ENCODE measurements at places on chromosomes 2 and 18. TPM values are rescaled to one million over a fixed set of nuclear protein-coding genes. Genes with fewer than 3 reads are reported as not detected.
A peak's percentile ranks its signal among the peaks of the same experiment; 100 is the strongest.

DNA sequence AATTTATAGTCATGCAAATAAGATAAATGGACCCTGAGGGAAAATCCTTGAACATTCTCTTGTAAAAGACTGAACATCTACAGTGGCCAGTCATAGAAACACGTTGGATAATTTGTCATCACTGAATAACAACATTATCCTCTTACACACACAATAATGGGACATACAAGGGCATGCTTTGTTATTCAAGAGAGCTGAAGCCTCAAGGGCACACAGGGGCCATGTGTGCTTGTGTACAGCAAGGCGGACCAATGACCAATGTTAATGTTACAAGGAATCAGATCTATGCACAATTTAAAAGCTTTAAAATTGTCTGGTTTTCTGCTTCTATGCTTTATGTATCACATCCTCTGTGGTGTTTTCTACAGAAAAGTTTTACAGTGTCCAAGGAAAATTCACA lies 23.7 kb downstream of the COL6A3 start:
- H3K4me1 ChIP-seq = no peaks in the 10 kb centered on the region
- no peak overlapping the region for H3K27ac ChIP-seq
- no peak for DNase-seq
- no peak overlapping the region for H3K4me3 ChIP-seq
- no peaks in the 10 kb centered on the region for H3K36me3 ChIP-seq
- no peaks in the 10 kb centered on the region for H3K27me3 ChIP-seq

DNA sequence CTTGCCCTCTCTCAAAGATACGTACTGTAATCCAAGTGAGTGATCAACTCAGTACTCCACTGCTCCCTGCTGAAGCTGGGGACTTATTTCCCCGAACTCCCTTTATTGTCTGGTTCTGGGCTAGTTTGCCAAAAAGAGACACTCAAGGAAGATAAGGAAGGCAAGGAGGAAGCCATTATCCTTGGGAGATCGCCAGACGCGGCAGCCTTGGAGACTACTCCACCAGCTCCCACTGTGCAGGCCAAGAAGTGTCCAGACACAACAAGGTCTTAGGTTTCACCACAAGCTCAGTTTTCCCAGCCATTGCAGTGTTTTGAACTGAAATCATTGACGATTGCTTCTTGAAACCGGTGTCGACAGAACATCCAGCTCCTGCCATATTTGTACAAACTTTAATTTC lies 439.6 kb upstream of the UBE2E3 start:
- H3K36me3 ChIP-seq = no peaks in the 10 kb centered on the region
- H3K4me3 ChIP-seq = no peak overlapping the region
- no peaks in the 10 kb centered on the region for H3K27me3 ChIP-seq
- no peak for DNase-seq

DNA sequence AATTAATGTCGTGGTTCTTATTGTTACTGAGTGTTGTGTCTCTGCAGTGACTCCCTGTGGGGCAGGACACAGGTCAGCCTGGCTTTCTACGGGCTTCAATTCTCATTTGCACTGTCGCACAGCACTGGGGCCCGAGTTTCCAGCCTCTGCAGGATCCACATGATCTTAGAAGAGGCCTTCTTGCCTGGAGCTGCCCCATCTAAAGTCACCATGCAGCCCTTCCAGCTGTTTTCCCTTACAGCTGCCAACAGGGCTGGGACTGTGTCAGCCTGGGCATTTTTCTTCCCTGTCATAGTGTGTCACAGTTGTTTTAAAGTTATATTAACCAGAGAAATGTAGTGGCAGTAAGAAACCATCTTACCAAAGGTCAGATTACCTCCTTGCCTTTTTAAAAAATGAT lies 27.0 kb downstream of the FHL2 start:
- no peak for DNase-seq
- H3K4me1 ChIP-seq = peaks cover 14% of the 10 kb centered on the region
- H3K27me3 ChIP-seq = no peaks in the 10 kb centered on the region
- no peak overlapping the region for H3K27ac ChIP-seq
- H3K4me3 ChIP-seq = no peak overlapping the region
- no peaks in the 10 kb centered on the region for H3K36me3 ChIP-seq

DNA sequence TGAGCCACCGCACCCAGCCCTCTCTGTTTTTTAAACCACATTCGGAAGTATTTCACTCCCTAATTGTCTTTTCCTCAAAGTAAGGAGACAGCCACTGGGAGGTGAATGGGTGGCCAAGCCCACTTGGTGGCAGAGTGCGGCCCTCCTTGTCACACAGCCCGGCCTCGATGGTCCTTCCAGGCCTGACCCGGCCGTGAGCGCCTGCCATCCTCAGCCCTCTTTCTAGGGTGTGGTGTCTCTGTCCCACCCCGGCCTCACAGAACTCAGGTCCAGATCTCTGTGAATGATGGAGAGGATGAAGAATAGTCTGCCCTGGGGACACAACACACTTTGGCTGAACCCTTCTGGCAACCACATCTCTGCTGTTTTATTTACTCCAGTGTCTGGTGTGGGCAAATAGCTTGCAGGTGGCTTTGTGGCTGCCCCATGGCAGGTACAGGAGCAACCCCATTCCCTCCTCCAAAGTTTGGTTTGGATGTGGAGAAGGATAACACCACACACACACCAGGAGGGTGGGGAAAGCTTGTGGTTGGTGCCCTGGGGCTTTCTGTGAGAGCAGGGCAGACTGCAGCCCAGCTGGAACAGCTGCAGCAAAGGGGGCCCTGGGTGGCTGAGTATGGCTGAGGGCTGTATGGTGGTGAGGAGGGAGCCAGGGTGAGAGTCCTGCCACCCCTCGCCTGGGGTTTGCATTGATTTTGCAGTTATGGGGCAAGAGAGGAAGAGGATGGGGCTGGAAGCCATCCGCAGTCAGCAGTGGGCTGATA lies 88.6 kb downstream of the FAM168B start:
- H3K36me3 ChIP-seq = no peaks in the 10 kb centered on the region
- no peak for DNase-seq
- H3K4me1 ChIP-seq = no peaks in the 10 kb centered on the region
- no peak overlapping the region for H3K4me3 ChIP-seq
- no peaks in the 10 kb centered on the region for H3K27me3 ChIP-seq
- H3K27ac ChIP-seq = no peak overlapping the region

DNA sequence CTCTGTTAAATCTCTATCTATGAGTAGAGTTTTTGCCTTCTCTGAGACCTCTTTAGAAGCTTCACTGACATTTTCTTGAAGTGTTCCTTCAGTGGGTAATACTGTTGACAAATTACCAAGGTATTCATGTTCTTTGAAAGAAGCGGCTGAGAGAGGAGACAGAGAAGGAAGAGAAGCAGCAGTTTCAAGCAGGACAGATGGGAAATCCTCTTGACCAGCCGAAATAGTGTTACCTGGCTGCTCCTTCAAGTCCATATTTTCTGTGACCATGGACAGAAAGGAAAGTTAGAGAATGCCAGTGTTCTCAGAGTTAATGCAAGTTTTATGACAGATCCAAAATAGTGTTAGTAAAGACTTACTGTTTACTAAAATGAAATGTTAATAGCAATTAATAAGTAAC lies 23.0 kb downstream of the RTN4 start:
- no peak overlapping the region for H3K4me3 ChIP-seq
- no peak overlapping the region for H3K27ac ChIP-seq
- no peaks in the 10 kb centered on the region for H3K27me3 ChIP-seq
- H3K36me3 ChIP-seq = no peaks in the 10 kb centered on the region
- peaks cover 66% of the 10 kb centered on the region for H3K4me1 ChIP-seq

- peaks cover 71% of the 10 kb centered on the region for H3K4me1 ChIP-seq
- no peak overlapping the region for H3K27ac ChIP-seq
- no peak overlapping the region for H3K4me3 ChIP-seq
- no peak for DNase-seq
These were observed 24.3 kb upstream of the COL6A3 start for GRCh38 chr2:237438080-237438940.

The TMEM169 gene
- polyA plus RNA-seq = 1.1 TPM

The DOK1 gene
- polyA plus RNA-seq = 24.0 TPM

The RAMP1 gene
- 0.59 TPM for polyA plus RNA-seq

GRCh38 chr2:15782769-15783294 lies 157.5 kb upstream of the MYCN start:
- H3K4me1 ChIP-seq = no peaks in the 10 kb centered on the region
- H3K4me3 ChIP-seq = no peak overlapping the region
- H3K27ac ChIP-seq = no peak overlapping the region

DNA sequence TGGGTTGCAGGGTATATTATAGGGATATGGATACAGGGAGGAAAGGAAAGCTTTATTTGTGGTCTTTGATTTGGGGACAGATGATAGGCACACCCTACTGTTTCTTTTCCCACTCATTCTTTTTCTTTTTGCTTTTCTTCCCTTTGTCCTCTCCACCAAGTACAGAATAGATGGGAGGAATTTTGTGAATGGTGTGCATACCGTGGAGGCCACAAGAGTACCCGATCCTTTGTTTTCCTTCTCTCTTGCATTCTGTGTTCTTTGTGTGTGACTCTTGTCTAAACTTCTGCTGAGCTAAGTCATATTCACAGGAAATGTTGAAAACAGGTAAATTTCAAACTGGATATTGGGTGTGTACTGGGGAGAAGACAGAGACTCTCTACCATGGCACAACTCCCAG lies 321.4 kb upstream of the SLC8A1 start:
- DNase-seq = no peak
- H3K27ac ChIP-seq = no peak overlapping the region
- no peaks in the 10 kb centered on the region for H3K27me3 ChIP-seq
- H3K4me3 ChIP-seq = no peak overlapping the region

- H3K36me3 ChIP-seq = no peaks in the 10 kb centered on the region
- H3K27ac ChIP-seq = no peak overlapping the region
- no peaks in the 10 kb centered on the region for H3K4me1 ChIP-seq
- H3K27me3 ChIP-seq = no peaks in the 10 kb centered on the region
These were observed 262.8 kb upstream of the RASGRP3 start for GRCh38 chr2:33213648-33214047.

DNA sequence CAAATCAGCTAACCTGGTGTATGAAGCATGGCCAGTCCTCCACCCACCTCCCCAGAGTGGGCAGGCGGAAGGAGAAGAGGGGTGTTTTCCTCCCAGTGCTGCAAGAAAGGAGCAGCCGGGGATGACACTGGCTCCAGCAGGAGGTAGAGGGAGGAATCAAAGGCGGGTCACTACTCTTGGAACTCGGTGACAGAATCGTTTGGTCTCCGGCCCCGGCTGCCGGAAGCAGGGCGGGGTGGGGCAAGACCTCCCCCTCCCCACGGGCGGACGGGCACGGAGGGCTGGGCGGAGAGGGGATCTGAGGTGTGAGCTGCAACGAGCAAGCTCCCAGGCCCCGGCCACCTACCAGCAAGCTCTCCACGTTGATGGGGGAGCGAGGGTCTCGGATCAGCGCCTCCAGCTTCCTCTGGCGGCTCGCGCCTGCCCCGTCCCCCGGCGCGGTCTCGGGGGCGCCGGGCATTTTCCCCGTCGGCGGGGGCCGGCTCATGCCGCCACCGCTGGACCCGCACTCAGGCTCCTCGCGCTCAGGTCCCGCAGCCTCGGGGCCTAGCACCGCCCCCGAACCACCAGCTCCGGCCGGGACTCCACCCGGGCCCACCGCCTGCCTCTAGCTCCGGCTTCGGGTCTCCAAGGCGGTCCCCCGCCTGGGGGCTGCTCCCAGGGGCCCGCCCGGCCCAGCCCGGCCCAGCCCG lies 640 bp downstream of the ROCK2 start:
- no peaks in the 10 kb centered on the region for H3K36me3 ChIP-seq
- H3K27me3 ChIP-seq = no peaks in the 10 kb centered on the region
- peak overlapping the region; percentile 58 for H3K27ac ChIP-seq
- H3K4me1 ChIP-seq = peaks cover 18% of the 10 kb centered on the region
- peak; percentile 4 for DNase-seq
- H3K4me3 ChIP-seq = peak overlapping the region; percentile 74

- no peaks in the 10 kb centered on the region for H3K36me3 ChIP-seq
- no peak overlapping the region for H3K4me3 ChIP-seq
- no peaks in the 10 kb centered on the region for H3K27me3 ChIP-seq
- H3K4me1 ChIP-seq = peaks cover 30% of the 10 kb centered on the region
- no peak overlapping the region for H3K27ac ChIP-seq
- DNase-seq = no peak
These were observed 104.5 kb downstream of the TPO start for GRCh38 chr2:1517786-1518185.

The CLIP4 gene
- 35.8 TPM for polyA plus RNA-seq

The OR6B2 gene
- polyA plus RNA-seq = not detected

- no peaks in the 10 kb centered on the region for H3K27me3 ChIP-seq
- no peaks in the 10 kb centered on the region for H3K4me1 ChIP-seq
- no peak overlapping the region for H3K4me3 ChIP-seq
- H3K36me3 ChIP-seq = no peaks in the 10 kb centered on the region
- DNase-seq = no peak
These were observed 25.0 kb upstream of the SLC14A2 start for GRCh38 chr18:45590036-45590886.

DNA sequence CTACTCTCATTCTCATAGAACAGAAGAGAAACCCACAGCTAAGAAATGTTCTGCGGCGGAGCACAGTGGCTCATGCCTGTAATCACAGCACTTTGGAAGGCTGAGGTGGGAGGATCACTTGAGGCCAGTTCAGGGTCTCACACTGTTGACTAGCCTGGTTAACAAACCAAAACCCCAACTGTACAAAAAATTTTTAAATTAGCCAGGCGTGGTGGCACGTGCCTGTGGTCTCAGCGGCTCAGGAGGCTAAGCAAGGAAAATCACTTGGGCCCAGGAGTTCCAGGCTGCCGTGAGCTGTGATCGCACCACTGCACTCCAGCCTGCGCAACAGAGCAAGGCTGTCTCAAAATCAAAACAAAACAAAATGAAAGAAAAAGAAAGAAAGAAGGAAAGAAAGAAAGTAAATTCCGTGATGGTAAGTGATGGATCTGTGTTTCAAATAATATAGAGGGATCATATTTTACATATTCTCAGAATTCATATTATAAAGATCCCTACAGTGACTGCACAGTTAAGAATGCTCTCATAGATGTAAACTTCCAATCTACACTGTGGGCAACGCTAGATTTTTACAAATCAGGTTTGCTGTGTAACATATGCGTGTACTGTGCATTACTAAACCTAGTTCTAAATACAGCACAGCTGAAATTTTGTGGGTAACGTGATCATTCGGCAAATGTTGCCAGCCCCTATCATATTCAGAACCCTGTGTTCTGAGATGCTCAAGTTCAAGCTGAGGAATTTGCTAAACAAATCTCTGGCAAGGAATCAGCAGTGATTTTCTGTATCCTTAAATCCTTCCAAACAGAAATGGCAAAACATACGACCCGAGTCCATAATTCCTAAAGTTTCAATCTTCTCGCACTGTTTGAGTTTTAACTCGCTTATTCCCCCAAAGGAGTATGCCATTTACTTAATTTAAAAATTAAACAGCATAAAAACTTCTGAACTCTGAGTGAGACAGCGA lies 1.2 kb upstream of the RAB12 start:
- peaks cover 3% of the 10 kb centered on the region for H3K27me3 ChIP-seq
- DNase-seq = no peak
- no peak overlapping the region for H3K27ac ChIP-seq
- H3K4me3 ChIP-seq = peak overlapping the region; percentile 72
